ENCODE measurements at places on chromosomes 16 and 17. TPM values are rescaled to one million over a fixed set of nuclear protein-coding genes. Genes with fewer than 3 reads are reported as not detected.

DNA sequence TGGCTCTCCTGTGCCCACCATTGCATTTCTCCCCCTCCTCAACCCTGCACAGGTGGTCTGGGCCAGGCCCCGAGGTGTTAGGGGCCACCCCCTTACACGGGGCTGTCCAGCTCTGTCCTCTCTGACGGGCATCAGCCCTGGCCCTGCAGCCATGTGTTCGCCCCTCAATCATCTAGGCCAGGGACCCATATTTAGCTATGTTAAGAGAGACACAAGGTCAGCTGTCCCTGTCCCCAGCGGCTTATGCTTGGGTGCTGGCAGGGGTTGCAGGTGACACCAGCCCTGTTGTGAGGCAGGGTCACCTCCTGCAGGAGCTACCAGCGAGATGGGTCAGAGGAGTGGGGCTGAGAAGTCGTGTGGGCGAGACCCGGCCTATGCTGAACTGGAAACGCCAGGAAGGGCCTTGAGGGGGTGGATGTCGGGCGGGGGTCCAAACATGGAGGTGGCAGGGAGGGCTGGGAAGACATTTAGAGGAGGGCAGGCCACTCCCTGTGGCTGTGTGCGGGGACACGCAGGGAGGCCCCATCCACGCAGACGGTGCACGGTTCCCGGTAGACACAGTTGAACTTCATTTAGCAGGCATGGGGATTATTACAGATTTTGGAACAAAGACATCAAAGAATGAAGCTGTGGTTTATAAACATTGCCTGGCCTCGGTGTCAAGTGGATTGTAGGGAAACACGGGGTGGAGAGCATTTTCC lies 133.2 kb upstream of the CHMP6 start:
- DNase-seq = no peak

Gene OR3A3
- not detected for total RNA-seq

Gene P2RX1
- 4.2 TPM for total RNA-seq

Gene TMIGD1
- not detected for total RNA-seq

DNA sequence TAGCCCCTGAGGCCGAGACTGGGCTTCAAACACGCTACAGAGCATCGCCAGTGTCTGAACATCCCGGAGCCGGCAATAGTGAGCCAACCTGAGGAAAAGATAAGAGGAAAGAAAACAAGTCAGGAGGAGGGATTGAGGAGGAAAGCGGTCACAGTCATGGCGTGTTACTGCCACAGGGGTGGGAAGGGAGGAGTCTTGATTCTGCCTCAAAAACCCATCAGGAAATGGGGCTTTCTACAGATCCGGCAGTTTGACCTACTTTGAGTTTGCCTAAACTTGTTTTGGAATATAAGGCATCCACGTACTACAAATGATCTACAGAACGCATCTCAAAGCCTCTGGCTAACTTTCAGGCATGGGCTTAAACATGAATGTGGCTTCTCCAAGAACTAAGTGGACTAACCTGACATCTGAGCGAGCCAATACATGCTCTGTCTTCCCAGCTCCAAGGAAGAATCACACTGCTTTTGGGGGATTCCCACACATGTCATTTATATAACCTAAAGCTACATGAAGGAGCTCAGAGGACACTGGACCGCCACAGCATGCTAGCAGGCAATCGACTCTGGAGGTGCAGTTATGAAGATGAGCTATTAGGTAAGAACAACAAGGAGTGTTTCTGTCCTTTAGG lies 96.6 kb downstream of the WDR59 start:
- no peak for DNase-seq

DNA sequence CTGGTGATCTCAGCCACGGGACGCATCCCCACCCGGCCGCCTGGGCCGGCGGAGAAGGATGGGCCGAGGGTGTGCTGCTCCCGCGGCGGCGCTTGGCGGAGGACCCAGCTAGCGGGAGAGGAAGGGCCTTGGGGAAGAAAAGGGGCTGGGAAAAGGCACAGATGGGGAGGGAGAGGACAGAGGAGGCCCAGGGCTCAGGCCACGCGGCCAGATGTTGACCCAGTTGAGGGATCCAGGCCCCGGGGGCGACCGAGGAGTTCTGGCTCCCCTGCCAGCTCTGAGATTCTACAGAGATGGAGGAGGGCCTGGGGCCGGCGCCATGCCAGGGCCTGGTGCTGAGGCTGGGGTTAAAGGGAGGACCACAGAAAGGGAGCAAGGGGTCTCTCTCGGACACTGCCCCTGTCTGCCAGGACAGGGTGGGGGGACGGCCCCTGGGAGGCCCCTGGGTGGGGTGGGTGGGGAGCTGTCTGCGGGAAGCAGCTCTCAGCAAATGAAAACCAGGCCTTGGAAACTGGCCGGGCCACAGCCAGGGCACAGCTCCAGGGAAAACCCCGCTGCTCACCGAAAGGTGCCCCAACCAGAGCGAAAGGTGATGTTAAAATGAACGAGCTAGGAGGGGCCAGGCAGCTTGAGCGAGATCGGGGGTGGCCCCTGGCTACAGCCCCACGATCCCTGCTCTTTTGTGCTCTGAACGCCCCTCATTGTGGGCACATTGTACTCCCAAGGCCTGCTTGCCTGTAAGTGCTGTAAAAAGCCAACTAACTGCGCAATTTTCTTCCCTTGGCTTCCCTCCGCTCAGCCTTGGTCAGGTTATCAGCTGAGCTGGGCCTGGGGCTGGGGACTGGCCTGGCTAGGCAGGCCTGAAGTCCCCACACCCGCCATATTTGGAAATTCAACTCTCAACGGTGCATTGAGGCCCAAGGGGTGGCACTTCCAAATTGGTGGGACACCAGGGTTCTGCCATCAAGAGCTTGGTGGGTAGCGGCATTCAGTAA lies 191.4 kb downstream of the ZNF423 start:
- DNase-seq = no peak

- DNase-seq = no peak
Observed at GRCh38 chr16:1026057-1026783, 44.6 kb downstream of the SOX8 start.

Gene PKMYT1
- 6.9 TPM for total RNA-seq
